ENCODE measurements at places on chromosomes 2 and 18.

DNA sequence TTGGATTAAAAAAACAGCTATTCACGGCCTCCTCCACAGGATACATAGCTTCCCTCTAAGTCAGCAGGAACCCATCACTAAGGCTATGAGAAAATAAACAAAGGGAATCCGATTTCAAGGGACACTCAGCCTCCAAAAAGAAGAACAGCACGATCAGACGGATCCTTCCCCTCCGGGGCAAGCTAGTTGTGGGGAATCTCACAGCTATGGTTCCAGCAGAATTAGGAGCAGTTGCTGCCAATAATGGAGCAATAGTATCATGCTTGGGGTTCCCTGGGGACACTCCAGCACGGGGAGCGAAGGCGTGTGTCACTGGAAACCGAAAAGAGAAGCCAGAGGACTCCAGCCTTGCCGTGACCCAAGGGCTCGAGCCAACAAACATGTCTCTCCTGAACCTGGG lies 163.1 kb downstream of the TTC32 start:
- DNase-seq: no peak

DNA sequence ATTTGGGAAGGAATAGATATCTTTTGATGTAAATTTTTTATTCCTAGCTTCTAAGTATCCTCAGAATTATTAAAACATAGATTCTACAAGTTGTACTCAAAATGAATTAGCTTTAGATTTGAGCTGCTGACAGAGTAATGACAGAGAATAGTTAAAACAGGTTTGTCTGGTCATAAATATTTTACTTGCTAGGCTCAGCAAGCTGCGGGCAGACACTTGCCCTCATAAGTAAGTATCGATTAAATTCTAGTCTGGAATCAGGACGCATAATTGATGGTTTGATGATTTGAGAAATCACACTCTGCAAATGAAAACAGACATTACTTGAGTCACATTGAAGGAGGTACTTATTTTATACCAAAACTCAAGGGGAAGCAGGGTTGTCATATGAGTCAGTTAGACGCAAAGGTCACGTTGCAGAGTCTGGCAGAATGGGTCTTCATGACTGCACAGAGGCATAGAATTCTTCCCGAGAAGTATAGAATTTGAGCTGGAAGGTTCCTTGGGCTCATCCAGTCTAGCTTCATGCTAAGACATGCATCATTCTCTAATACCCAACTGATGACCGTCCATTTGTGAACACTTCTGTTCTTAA lies 27.5 kb downstream of the ARL4C start:
- DNase-seq: no peak

DNA sequence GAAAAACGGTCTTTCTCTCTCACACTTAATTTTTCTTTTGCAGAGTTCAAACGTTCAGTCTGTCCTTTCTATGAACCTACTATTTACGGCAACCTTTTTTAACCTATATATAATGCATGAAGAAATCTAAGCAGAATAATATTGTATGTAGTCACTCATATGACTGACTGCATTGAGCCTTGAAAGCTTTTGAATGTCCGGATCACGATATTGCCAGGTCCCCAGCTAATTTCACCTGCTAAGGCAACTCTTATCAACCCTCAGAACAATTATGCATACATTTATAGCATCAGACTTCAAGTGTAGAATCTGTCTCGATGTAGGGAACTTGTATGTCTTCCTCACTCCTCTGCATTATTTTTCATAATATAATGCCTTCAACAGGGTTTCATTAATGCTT lies 1083.8 kb upstream of the KLHL29 start:
- no peak for DNase-seq

DNA sequence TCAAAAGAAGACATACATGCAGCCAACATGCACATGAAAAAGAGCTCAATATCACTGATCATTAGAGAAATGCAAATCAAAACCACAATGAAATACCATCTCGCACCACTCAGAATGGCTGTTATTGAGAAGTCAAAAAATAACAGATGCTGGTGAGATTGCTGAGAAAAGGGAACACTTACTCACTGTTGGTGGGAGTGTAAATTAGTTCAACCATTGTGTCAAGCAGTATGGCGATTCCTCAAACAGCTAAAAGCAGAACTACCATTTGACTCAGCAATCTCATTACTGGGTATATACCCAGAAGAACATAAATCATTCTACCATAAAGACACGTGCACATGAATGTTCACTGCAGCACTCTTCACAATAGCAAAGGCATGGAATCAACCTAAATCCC lies 95.5 kb upstream of the XIRP2 start:
- no peak for DNase-seq
